GM19239 (cell line): ENCODE measurements at places on chromosomes 12 and 14.
A peak's percentile ranks its signal among the peaks of the same experiment; 100 is the strongest.

DNA sequence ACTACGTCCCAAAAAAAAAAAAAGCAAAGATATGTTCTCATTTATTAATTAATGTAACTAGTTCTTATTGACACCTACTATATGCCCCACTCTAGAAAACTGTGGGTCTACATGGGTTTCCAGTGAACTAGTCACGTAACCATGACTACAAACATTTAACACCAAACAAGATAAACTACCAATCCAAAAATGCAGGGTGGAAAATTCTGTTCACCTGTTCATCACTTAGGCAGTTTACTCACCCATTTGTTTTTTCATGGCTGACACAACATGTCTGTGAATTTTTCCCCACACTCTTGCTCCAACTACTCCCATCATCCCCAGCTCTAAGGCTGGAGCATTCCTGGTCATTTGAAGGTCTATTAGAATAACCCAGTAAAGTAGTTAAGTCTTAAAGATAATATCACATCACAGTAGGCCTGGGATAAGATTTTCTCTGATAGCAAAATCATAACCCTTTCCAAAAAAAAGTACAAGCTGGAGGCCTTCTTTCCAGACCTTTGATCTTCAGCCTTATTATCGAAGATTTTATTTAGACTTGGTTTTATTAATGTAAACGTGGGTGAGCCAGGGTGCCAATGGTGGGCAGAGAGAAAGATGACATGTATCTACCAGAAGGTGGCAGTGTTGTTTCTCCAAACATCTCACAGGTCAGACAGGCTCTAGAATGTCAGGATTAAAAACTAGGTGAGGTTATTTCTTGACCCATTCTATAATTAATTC, 61.6 kb upstream of the DAAM1 start:
- DNase-seq, result peak; percentile 39

GRCh38 chr14:55758796-55759195, 178.8 kb downstream of the KTN1 start:
- no peak for DNase-seq

- DNase-seq, result no peak
These were observed 18.3 kb downstream of the KICS2 start for GRCh38 chr12:64203775-64204174.

GRCh38 chr12:30979371-30980259, 53.1 kb downstream of the TSPAN11 start:
- no peak for DNase-seq

DNA sequence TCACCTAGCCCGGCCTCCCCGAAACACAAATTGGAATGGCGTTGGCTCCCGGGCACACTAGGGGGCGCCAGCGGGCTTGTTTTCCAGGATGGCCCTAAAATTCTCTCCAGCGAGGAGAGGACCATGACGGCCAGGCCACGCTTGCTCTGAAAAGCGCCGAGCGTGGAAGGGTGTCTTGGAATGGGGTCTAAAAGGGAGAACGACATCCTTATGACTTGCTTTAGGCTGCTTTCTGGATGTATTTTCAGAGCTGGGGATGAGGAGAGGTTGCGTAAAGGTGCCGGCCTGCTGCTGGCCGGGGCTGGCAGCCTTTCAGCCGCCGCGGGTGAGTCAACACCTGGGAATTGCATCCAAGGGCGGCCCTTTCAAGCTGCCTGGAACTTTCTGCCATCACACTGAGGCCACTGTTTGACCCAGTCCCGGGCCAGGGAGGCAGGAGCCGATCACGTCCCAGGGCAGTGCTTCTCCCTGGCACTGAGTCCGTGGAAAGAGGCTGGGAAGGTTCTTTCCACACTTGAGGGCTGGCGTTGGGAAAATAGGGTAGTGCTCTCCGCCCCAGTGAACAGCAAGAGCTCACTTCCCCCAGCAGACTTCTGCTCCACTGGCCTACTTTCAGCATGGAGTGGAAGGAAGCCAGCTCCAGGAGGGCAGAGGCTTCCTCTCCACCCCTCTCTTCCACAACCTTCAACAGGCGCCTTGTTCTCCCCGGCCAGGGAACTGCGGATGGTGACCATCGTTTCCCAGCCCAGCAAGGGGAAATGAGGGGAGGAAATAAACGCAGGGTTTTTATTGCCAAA, 216.2 kb downstream of the TTC8 start:
- DNase-seq, result peak; percentile 61

DNA sequence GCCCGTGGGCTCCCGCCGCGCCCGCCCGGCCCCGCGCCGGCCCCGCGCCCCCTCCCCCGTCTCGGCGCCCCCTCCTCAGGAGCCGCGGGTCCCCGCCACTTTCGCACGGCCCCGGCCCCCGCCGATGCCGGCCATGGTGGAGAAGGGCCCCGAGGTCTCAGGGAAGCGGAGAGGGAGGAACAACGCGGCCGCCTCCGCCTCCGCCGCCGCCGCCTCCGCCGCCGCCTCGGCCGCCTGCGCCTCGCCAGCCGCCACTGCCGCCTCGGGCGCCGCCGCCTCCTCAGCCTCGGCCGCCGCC, 263 bp downstream of the RCOR1 start:
- DNase-seq, result no peak

- no peak for DNase-seq
These were observed 46.8 kb downstream of the LRIG3 start for GRCh38 chr12:58873496-58873895.

GRCh38 chr12:20453756-20454310, 85.5 kb downstream of the PDE3A start:
- DNase-seq, result no peak

GRCh38 chr12:6899837-6900519, 4.6 kb upstream of the LRRC23 start:
- no peak for DNase-seq

DNA sequence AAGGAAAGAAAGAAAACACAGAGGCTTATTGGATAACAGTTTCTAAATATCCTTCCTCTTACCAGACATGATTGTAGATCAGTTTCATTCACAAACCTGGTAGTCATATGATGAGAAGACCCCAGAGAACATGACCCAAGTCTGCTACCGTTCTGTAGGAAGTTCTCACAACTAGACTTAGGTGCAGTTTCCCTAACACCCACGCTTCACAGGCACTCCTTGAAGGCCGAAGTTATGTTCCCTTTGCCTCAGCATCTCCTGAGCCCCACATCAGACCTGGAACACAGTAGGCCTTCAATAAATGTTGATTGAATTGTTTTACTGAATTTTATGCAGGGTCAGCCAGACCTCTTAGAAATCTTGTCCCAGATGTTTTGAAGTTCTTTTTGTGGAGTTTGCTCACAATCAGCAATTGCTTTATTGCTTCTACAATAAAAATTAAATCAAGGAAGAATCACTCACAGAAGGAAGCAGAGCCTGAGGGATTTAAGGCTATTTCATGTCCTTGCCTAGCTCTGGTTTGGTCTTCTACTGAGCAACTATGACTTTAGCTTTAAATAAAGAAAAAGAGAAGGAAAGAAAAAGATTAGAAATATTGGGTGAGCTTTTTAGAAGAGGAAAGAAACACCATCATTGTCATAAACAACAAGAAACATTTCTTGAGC, 138.6 kb upstream of the MDM1 start:
- no peak for DNase-seq

GRCh38 chr12:7907009-7907408, 29.0 kb downstream of the SLC2A3 start:
- DNase-seq, result no peak

DNA sequence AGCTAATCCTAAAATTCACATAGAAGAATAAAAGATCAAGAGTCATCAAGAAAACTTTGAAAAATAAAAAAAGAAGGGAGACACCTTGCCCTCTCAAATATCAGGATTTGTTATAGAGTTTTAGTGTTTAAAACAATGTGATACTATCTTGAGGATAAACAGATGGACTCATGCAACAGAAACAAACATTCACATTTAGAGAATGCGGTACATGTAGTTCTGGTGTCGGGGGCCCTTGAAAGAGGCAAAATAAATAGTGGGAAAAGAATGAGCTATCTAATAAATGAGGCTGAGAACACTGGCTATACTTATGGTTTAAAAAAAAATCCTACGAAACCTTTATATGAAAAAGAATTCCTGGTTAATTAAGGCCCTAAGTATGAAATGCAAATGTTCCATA, 127.7 kb downstream of the LLPH start:
- no peak for DNase-seq

DNA sequence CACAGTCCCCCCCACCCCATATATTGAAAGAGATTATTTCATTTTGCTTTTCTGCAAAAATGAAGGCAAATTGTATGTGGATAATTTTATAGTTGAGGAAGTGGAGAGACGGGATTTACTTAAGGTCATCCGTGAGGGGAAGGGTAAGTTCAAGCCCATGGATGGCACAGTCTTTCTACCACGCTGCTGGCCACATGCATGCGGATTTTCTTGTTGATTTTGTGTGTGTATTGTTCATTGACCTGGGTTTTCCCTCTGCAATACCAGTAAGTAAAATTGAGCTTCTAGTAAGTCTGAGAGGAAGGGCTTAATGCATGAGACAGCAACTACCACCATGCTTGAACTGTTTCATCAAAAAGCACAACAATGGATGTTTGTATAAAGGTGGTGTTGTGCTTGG, 35.1 kb downstream of the ACACB start:
- no peak for DNase-seq

DNA sequence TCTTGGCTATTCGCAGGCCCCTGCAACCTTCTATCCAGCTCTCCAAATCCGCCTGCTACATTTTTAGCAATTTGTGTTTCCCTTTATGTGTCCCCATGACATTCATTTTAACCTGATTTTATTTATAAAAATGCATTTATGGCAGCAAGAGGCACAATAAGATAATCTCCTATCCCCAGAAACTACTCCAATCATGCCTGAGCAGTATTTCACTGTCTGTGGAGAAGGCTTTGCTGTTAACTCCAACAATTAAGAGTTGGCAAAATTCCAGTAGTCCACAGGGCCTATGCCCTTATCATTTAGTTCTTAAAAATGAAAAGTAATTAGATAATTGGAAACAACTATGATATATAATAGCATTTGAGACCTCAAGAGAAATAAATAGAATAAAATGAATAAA, 462.4 kb downstream of the TRHDE start:
- DNase-seq, result no peak

- DNase-seq, result no peak
These were observed 3.4 kb downstream of the TAMALIN start for GRCh38 chr12:52010152-52010622.

GRCh38 chr12:83114966-83115365, 428.3 kb downstream of the TMTC2 start:
- DNase-seq, result no peak
